ENCODE measurements at places on chromosomes 6 and 20.

DNA sequence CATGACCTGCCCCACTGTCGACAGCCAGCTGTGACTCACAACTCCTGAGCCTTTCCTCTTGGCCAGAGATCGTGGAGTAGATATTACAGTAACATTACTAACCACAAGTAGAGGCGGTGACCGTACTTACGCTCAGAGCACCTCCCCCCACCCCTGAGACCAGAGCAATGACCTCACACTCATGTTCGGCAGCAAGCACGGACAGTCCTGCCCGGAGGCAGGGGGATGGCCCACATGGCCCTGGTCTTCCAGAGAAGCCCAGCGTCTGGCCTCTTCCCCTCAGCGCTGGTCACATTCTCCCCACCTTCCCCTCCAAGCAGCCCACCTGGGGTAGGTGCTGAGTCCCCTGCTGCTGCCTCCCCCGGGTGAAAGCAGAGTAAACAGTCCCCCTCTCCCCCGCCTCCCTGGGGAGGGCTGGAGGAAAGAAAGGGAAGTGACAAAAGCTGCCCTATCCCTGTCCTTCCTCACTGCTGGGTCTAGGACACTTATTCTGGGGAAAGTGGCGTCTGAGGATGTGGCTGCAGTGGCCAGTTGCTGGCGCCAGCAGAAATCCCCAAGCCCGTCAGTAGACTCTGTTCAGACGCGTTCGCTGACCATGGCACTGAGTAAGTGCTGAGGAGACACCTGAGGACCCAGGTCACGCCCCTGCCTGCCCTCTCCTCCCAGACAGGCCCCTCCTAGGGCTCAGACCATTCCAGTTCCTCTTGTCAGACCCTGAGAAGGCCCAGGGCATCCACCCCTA lies 68.5 kb downstream of the MRPL14 start:
- no peak for DNase-seq

GRCh38 chr6:154157082-154157481 lies 118.0 kb downstream of the OPRM1 start:
- no peak for DNase-seq

GRCh38 chr6:67535946-67536345 lies 1099.1 kb upstream of the ADGRB3 start:
- DNase-seq, result no peak

GRCh38 chr6:154868143-154868594 lies 126.9 kb upstream of the TIAM2 start:
- no peak for DNase-seq

- DNase-seq, result no peak
Measured at GRCh38 chr20:64228751-64229506, 26.6 kb upstream of the PCMTD2 start.
